Naive B cell (primary cell): ENCODE measurements at places on chromosomes 2 and 18. TPM values are rescaled to one million over a fixed set of nuclear protein-coding genes. Genes with fewer than 3 reads are reported as not detected.

CEP76 gene
- polyA plus RNA-seq = 7.3 TPM

SYT4 gene
- polyA plus RNA-seq = not detected

CCDC68 gene
- not detected for polyA plus RNA-seq

SPP2 gene
- polyA plus RNA-seq = not detected

TBR1 gene
- not detected for polyA plus RNA-seq

- no peak for DNase-seq
- H3K27me3 ChIP-seq = peaks cover 4% of the 10 kb centered on the region
- H3K36me3 ChIP-seq = peaks cover 4% of the 10 kb centered on the region
- no peak overlapping the region for H3K4me3 ChIP-seq
- no peak overlapping the region for H3K27ac ChIP-seq
These were observed 238.3 kb upstream of the TRIB2 start for GRCh38 chr2:12478151-12479064.

DNA sequence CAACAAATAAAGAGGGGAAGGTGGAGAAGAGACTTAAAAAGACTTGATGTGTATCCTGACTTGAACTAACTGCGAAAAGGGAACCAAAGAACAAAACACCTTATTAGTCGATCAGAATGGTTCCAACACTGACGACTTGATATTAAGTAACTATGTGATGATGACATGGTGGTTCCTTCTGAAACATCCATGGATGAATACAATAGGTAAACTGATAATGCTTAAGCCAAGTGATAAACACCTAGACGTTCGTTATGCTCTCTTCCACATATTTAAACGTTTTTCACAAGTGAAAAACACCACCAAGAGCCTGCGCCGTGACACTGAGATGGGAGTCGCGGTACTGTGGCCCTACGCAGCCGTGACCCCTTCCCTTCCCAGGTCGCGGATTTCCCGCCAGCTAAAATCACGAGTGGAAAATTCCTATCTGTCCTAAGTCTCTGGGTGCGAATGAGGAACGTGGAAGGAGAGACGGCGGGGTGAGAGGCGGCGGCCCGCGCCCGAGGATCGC is 797 bp downstream of the TTC32 start:
- peaks cover 10% of the 10 kb centered on the region for H3K36me3 ChIP-seq
- no peak for DNase-seq
- peaks cover 23% of the 10 kb centered on the region for H3K4me1 ChIP-seq
- H3K4me3 ChIP-seq = peak overlapping the region; percentile 99

DNA sequence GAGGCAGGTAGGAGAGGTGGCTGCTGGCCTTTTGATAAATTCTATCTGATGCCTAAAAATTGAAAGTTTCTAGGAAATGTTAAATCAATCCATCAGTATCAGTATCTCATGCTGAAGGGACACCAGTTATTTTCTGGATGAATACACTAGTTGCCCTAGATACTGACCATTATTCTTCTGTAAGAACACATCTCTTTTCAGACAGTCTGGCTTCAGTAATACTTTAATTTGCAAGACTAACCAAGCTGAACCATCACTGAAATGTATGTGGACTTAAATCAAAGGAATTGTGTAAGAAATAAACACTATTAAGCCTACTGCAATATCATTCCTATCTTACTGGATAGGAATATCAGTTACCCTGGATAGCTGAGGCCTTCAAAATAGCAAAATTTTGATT is 1546.3 kb downstream of the LRP1B start:
- no peaks in the 10 kb centered on the region for H3K36me3 ChIP-seq
- no peak overlapping the region for H3K27ac ChIP-seq
- no peaks in the 10 kb centered on the region for H3K27me3 ChIP-seq
- no peaks in the 10 kb centered on the region for H3K4me1 ChIP-seq

DNA sequence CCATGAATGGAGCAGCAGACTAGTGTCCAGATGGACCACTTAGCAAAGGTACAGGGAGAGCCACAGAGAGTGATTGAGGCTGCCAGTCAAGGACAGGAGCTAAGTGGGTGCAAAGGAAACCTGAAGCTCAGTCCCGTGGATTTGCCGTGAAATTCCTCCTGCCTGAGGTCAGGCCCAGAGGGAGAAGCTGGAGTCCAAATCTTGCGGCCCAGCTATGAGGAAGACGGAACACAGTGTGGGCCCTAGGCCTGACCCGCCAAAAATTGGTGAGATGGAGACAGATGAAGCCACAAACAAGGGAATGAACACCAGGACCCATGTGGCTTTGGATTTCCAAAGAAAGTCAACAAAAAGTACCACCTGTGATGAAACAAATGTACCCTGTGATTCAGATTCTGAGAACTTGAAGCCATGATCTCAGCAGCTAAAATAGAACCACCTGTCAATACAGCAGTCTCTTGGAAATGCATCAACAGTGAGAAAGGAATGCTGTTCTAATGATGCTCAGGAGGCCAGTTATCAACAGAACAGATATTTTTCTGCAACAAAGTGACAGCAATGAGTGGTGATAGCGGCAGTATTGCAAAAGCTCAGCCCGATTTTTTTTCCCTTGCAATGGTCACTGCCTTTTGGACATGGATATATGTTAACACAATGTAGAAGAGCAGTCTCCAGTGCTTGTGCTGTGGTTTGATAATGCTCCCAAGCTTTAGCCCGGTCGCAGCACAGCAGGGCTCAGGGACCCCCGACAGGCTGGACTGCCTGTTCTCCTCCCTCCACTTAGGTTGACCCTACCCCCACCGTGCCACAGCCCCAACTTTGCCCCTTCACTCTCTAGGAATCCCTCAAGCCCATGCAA is 10.7 kb downstream of the COL6A3 start:
- no peaks in the 10 kb centered on the region for H3K4me1 ChIP-seq
- H3K27me3 ChIP-seq = peaks cover 44% of the 10 kb centered on the region
- H3K36me3 ChIP-seq = no peaks in the 10 kb centered on the region
- H3K4me3 ChIP-seq = no peak overlapping the region
- H3K27ac ChIP-seq = no peak overlapping the region
- no peak for DNase-seq

DNA sequence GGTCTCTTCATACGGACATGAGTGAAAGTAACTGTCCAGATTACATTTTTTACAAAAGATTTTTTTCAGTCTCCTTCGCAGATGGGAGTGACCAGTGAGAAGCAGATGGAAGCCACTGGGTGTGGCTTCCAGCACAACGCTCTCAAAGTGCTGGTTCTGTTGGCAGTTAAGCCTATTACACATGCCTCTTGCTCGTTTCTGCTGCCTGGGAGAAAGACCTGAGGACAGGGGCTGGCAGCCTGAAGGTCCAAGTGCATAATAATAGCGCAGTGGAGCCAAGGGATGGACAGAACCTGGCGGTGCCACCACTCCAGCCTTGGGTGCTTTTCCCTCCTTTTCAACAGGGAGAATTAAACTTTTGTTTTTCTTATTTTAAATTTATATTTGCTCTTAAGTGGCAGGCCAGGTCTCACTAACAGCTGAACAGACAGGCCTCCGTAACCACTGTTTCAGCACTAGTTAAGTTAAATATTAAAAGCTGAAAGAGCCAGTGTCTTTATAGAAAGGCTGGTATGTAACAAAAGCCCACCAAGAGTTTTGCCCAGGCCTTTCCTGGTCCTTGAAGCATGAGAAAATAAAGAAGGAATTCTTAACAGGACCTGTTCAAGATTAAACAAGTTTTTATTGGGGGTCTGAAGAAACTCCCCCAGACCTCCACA is 1.2 kb upstream of the SKA1 start:
- peaks cover 15% of the 10 kb centered on the region for H3K27me3 ChIP-seq
- peaks cover 11% of the 10 kb centered on the region for H3K36me3 ChIP-seq

DNA sequence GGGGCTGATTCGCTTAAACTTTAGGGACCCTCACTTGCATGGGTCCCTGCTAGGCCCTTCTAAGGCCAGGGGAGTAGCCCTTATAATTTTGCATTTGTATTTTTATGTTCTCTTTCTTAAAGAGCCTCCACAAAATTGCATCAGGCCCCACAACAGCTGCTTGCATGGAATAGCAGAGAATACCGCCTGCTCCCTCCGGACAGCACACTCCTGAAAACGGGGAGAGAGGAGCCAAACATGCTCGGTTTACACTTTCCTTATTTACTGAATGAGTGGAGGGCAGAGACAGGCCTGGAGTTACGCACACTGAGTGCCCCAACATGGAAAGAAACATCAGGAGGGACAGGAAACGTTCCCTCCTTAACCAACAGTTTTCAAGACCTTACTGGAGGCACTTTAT is 132.2 kb downstream of the ANTXR1 start:
- no peak overlapping the region for H3K4me3 ChIP-seq
- no peak overlapping the region for H3K27ac ChIP-seq
- H3K36me3 ChIP-seq = no peaks in the 10 kb centered on the region
- peaks cover 11% of the 10 kb centered on the region for H3K27me3 ChIP-seq

DNA sequence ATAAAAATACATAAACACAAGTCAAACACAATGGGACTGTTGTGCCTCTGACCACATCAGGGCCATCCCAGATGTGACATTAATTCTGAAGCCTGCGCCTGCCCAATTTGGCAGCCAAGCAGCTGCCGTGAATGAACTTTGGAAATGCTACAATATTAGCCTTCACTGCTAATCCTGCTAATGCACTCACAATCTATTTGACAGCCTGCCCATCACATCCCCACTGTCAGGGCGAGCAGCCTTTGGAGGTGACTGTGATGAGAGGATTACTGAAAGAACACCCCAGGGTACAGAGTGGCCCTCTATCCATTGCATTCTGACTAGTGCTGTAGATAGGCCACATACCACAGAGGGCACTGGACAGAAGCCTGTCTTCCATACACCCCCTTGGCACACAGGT is 21.6 kb downstream of the OSR1 start:
- no peaks in the 10 kb centered on the region for H3K27me3 ChIP-seq
- no peak overlapping the region for H3K27ac ChIP-seq
- DNase-seq = no peak
- H3K4me3 ChIP-seq = no peak overlapping the region

DNA sequence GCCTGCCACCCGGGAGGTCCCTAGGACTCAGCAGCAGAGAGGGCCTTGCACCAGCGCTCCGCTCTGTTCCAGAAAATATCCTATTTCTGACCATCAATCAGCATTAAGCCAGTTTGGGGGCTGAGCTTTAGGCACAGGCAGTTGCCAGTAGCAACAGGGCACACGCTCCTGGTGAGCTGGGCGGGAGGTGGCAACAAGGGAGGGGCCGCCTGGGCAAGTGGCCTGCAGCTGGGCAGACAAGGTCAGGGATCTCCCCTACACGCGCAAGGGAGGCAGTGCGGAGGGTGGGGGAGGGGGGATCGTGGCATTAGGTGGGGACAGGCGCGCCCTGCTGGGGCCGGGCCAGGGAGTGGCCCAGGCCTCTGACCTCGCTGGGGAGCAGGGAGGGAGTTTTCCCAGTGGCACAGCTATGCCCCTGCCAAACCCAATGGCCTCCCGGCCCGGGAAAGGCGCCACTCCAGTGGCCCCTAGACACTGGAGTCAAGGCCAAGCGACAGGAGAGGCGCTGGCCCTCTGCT is 302.8 kb downstream of the NCKAP5 start:
- no peak for DNase-seq
- H3K27me3 ChIP-seq = peaks cover 51% of the 10 kb centered on the region
- H3K27ac ChIP-seq = no peak overlapping the region
- peaks cover 15% of the 10 kb centered on the region for H3K4me1 ChIP-seq
- H3K36me3 ChIP-seq = peaks cover 9% of the 10 kb centered on the region
- no peak overlapping the region for H3K4me3 ChIP-seq

DNA sequence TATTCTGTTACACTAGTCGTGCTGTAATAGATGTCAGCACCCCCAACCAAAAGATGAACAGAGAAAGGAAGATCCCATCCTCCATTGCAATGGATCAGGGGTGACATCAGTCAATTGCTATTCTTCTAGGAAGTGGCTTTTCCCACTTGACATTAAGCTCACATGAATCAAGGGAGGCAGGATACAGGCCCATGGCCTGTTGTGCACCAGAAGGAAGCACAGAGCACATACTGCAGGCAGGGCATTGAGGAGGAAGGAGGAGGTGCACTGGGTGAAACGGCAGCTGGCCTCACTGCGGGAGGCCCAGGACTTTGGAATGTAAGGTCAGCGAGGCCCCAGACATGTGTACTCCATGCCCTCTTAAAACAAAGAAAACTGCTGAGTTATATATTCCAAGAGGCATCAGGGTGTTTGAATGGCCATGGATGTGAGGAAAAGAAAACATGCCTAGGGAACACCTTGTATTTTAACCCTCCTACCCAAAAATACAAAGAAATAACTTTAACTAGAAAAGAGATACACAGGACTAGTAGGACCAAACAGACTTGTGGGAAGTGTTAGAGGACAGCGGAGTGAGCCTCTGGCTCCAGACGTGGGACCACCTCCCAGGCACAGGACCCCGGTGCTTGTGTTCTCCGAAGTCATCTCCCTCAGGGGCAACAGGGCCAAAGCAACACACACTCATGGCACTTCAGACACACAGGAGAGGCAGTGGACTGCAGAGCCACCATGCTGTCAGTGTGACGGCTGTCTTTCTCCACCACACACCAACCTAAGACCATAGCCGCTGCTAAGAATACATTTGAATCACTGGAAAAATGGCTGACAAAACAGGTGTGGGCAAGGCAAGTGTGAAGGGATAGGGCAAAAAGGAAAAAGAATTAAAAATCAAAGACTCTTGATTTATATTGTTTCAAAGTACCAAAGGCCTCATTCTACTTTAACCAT is 51.4 kb upstream of the RIOK3 start:
- no peak for DNase-seq
- no peaks in the 10 kb centered on the region for H3K4me1 ChIP-seq
- peaks cover 16% of the 10 kb centered on the region for H3K36me3 ChIP-seq

- DNase-seq = no peak
- no peaks in the 10 kb centered on the region for H3K4me1 ChIP-seq
- H3K27me3 ChIP-seq = peaks cover 38% of the 10 kb centered on the region
- H3K27ac ChIP-seq = no peak overlapping the region
- H3K36me3 ChIP-seq = no peaks in the 10 kb centered on the region
These were observed 60.0 kb upstream of the ASAP2 start for GRCh38 chr2:9146646-9147045.

DNA sequence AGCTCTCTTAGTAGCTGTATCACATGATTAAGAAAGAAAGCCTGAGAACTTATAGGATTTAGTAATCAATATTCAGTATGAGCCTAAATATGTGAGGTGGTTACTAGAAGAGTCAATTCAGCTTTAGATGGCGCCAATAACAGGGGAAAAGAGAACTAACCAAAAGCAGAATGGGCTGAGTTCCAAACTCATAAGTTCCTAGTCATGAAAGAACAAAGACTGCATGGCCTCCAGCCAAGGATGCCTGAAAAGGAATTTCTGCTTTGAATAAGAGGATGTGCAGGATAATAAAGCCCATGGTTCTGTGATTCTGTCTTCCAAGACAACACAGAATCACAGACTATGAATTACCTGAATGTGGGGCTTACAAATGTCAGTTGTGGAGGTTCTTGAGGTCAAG is 196.5 kb downstream of the SATB2 start:
- H3K27ac ChIP-seq = no peak overlapping the region
- H3K27me3 ChIP-seq = no peaks in the 10 kb centered on the region
- no peaks in the 10 kb centered on the region for H3K4me1 ChIP-seq
- DNase-seq = no peak
- H3K4me3 ChIP-seq = no peak overlapping the region
